ENCODE measurements at places on chromosomes 6 and 20. TPM values are rescaled to one million over a fixed set of nuclear protein-coding genes. Genes with fewer than 3 reads are reported as not detected.

Gene AKIRIN2
- total RNA-seq: 21.4 TPM

Gene ACTR5
- 16.1 TPM for total RNA-seq

Gene CST4
- 0.98 TPM for total RNA-seq

Gene SLCO4A1
- total RNA-seq: 162 TPM

Gene GSTA4
- 20.9 TPM for total RNA-seq

Gene ISM1
- total RNA-seq: not detected

Gene MYCT1
- 0.55 TPM for total RNA-seq

Gene GRIK2
- 0.55 TPM for total RNA-seq

Gene KHDC1
- 7.9 TPM for total RNA-seq

Gene EGFL8
- total RNA-seq: 7.9 TPM

DNA sequence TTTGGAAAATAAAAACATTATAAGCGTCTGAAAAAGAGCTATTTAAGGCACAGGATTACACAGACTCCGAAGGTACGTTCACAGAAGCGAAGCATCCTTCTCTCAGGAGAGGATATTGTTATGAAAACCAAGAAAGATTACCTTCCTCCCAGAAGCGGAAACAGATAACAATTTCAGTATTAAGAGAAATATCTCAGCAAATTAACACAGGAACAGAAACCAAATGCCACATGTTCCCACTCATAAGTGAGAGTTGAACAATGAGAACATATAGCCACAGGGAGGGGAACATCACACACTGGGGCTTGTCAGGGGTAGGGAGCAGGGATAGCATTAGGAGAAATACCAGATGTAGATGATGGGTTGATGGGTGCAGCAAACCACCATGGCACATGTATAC, 109.7 kb downstream of the CDK19 start:
- DNase-seq: no peak

- no peak for DNase-seq
Measured at GRCh38 chr20:57656252-57656820, 36.1 kb upstream of the ZBP1 start.

DNA sequence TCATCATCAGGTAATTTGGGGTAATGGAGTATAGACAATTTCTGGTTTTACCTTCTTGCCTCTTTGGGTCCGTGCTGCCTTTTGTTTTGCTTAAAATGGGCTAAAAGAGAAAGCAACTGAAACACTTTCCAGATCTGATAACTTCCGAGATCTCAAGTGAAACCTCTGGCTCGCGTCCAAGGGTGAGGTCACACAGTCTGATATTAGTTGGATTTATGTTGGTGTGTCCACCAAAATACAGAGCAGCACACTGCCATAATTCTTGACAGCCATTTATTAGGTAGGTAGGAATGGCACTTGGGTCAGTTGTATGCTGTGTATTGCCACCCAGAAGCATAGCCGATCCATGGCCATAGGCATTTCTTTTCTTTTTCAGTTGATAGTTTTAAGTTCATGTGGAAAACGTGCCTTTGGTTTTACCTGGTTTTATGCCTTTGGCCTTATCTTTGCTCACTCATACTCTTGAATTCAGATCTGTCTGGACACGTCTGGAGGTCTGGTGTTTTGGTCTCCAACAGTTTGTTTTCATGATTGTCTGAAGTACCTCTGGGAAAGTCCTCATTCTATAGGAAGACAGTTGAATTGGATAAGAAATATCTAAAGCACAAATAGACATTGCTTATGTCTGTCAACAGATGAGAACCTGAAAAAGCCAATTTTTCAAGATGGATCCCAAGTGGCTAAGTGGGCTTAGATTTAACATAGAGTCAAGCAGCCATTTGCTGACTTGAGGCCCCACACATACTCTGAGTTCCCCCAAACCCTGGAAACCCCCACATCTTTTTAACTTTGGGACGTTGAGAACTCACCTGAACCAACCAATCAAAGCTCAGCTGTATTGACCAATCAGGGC, 320.8 kb downstream of the SOX4 start:
- DNase-seq: no peak

DNA sequence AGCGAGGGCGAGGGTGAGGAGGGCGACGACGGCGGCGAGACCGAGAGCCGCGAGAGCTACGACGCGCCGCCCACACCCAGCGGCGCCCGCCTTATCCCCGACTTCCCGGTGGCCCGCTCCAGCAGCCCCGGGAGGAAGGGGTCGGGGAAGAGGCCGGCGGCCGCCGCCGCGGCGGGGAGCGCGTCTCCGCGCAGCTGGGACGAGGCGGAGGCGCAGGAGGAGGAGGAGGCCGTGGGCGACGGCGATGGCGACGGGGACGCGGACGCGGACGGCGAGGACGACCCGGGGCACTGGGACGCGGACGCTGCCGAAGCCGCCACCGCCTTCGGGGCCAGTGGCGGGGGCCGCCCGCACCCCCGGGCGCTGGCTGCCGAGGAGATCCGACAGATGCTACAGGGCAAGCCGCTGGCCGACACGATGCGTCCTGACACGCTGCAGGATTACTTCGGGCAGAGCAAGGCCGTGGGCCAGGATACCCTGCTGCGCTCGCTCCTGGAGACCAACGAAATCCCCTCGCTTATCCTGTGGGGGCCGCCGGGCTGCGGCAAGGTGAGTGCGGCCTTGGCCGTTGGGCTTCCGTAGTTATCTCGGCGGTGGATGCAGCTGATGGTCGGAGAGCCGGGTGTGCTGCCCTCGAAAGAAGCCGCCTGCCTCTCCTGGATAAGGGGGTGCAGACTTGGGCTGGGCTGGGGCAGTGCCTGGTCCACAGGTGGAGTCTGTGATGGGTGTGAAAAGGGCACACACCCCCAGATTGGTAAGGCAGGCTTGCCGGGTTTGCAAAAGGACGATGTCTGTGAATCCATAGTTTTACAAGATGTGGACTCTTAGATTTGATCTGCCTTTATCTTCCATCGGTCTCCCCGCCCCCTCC, 938 bp downstream of the WRNIP1 start:
- DNase-seq: peak; percentile 39

DNA sequence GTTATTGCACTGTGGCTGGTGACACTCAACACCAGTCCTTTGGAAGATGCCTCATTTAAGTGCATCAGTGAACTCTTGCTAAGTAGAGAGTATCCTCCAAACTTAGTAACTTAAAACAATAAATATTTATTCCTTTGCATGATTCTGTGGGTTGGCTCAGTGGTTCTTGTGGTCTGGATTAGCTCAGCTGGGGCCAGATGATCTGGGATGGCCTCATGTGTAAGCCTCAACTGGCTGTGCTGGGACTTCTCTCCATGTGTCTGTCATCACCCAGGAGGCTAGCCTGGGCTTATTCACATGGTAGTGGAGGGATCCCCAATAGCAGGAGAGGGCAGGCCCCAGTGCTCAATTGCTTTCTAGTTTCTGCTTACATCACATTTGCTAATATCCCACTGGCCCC, 8.3 kb downstream of the LRRN4 start:
- no peak for DNase-seq

GRCh38 chr20:58146081-58146745, 82.2 kb downstream of the ANKRD60 start:
- no peak for DNase-seq

- no peak for DNase-seq
Measured at GRCh38 chr6:143555071-143555492, 43.6 kb upstream of the FUCA2 start.

DNA sequence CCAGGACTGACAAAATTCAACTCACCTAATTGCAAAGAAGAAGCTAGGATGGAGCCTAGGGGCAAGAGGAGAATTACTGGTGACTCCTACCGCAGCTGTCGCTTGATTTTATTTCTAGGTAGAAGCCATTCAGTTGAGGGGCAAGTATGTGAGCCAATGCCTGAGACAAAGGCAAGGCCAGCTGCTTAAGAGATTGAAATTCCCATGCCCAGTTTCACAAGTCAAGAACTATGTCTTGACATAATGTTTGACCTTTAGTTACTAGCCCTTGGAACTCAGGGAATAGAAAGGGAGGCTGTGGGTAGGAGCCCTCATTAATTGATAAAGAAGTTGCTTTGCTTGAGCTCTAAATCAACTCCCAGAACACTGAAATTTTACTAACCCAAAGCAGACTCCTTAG, 54.0 kb downstream of the GPR63 start:
- no peak for DNase-seq

DNA sequence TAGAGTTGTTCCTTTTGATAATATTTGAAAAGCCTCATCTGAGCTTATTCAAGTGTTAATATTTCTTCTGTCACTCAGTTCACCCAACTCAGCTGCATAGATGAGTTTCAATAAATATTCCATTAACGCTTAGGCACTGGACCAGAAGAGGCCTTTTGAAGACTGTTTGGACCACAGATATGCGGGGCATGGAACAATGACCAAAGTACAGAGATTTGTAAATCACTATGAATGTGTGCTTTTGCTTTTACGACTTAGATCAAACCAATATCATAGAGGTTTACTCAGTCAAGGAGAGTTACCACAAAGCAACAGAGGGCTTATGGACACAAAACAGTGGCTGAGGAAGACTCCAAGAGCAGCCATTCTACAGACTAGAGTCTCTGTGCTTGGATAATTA, 99.9 kb downstream of the RTN4IP1 start:
- DNase-seq: no peak

DNA sequence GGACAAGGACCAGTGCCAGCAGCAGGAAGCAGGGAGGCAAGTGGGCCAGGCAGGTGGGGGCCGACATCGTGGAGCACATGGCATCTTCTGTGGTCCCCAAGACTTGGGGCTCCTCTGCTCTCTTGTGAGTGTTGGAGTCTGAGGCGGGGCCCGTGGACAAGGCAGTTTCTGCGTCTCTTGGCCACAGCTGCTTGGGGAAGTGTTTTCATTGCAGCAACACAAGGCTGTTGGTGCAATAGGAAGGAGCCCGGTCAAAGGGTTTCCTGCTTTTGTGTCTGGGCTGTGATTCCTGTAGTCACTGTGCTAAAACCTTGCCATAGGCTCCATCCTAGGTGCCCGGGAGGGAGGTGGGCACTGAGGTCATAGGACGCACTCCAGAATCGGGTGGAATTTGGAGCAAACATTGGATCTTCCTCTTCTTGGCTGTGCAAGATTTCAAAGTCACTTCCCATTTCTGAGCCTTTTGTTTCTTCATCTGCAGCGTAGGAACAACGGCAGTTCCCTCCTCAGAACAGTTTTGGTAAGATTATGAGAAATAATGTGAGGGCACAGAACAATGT, at the start of gene SIRPB2:
TSS of gene SIRPB2 (minus strand) at position 140 of the 560 bp plus-strand sequence. CDS start at position 79, 61 bp downstream.
- no peak for DNase-seq

DNA sequence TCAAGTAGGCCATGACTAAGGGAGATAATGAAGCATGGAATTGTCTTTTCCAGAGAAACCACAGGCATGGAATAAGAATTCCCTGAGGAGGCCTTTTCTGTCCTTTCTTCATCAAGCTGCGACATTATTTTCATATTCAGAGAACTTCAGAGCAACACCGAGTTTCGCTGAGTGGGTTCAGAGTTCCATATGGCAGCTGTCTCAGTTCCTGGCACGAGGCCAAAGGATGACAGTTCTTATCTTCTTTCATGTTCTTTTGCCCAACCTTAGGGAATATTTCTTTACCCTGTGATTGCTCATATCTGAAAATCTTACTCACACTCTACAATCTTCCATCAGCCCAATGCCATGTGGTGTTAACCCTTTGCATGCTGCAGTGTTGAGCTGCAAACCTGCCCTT, 135.3 kb upstream of the BMP2 start:
- no peak for DNase-seq

GRCh38 chr20:58657986-58658385, 6.9 kb downstream of the STX16 start:
- no peak for DNase-seq

- peak; percentile 40 for DNase-seq
Measured at GRCh38 chr6:156437121-156437879, 339.9 kb upstream of the ARID1B start.

DNA sequence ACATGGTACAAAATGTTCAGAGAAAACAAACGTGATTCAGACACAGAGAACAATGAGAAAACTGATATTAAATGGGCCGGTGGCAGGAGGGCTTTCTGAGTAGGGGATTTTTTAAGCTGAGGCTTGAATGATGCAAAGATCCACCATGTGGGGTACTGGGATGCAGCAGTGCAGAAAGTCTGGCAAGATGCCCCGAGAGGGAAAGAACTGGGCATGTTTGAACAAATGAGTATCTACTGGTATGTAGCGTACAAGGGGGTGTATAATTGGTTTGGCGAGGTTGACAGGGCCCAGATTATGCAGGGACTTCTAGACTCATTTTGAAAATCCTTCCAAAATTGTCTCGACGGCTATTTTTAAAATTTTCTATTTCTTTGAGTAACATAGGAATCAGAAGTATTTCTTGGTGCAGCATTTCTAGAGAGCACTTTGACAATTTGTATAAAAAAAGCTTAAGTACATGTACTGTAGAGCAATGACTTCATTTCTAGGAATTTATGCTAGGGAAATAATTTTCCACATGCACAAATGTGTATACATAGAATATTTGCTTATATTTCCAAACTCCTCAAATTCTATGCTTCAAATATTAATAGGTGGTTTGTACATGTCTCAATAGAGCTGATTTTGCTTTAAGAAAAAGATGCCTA, 119.6 kb upstream of the DOK5 start:
- DNase-seq: no peak

DNA sequence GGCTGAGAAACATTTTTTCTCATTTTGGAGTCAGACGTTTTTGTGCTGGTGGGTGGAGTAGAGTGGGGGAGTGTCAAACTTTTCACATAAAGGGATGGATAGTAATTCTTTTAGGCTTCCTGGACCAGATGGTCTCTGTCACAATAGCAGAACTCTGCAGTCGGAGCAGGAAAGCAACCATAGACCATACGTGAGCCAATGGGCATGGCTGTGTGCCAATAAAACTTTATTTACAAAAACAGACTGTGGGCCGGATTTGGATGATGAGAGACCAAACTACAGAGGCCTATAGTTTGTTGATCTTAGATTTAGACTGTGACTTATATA, 70.8 kb upstream of the SLC22A23 start:
- no peak for DNase-seq

DNA sequence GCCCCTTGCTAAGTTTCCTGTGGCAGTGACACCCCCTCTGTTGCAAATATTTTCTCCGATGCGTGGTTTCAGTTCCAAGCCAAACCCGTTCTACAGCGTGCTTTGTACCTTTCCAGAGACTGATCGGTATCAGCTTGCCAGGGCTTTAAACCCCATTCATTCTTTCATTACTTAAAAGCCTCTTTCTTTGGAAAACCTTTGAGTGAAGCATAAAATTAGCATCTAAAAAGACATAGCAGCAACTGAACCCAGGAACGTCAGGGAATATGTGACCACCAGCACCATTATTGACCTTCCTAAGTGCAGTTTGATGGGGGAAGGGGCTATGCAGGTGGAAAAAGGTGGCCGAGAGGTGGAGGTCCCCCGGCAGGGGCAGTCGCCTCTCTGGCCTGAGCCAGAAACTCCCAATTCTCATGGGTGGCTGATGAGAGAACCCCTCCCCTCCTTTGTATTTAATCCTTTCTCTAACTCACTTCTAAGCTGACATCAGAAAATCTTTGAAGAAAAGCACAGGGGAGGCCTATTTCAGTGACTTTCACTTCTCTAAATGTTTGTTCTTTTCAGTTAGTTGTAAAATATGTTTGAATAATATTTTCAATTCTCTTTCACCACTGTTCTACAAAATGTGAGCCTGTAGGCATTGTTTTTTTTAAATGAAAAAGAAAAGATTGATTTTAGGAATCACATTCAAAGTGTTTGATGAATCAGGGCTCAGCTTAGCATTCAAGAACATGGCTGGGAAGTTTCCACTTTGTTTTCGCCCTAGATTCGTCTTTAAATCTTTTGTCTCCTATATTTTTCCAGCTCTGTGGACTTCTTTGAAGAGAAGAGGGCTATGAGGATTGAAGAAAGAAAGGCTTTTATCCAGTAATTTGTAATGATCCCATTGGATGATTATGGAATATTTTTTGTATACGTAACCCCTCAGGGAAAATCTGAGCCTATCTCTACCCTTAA, 89.2 kb downstream of the RSPH3 start:
- DNase-seq: peak; percentile 80
